ENCODE measurements at places on chromosomes 2 and 18.

- DNase-seq, result no peak
These were observed 64.1 kb upstream of the SIX3 start for GRCh38 chr2:44877417-44877816.

DNA sequence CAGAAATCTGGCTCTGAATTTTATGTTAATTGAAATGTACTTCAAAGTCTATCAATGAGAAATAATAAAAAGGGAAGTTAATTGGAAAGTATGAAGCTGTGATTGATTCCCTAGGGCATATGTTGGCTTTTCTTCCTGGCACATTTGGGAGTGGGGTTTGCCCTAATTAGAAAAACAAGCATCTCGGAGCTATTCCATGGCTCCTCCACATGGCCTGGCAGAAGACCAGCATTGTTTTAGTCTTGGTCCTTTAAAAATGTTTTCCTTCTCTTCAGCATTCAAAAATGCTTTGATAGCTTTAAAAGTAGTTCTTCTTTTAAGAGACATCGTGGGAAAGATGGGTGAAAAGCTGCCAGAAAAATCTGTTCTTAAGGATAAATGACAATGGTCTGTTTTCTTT is 445.5 kb upstream of the PKDCC start:
- DNase-seq, result no peak

GRCh38 chr18:47632970-47633635 is 297.4 kb downstream of the SMAD2 start:
- no peak for DNase-seq

DNA sequence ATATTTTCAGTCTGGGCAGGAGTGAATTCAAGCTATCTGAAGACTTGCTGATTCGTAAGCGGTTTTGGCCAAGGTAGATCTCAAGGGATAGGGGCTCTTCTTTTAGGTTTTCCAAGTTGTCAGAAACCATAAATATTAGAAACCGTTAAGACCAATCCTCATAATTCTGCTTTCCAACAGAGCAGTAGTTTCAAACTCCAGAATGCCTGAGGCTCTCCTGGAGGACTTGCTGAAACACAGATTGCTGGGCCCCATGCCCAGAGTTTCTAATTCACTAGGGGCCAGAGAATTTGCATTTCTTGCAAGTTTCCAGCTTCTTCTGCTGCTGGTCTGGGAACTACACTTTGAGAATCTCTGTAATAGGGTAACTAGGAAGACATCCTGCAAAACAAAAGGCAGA is 1855.7 kb upstream of the CELF4 start:
- no peak for DNase-seq

GRCh38 chr2:24209389-24210105 is 34.7 kb downstream of the FAM228A start:
- DNase-seq, result no peak

GRCh38 chr2:222039821-222040220 is 259.0 kb downstream of the PAX3 start:
- DNase-seq, result no peak

DNA sequence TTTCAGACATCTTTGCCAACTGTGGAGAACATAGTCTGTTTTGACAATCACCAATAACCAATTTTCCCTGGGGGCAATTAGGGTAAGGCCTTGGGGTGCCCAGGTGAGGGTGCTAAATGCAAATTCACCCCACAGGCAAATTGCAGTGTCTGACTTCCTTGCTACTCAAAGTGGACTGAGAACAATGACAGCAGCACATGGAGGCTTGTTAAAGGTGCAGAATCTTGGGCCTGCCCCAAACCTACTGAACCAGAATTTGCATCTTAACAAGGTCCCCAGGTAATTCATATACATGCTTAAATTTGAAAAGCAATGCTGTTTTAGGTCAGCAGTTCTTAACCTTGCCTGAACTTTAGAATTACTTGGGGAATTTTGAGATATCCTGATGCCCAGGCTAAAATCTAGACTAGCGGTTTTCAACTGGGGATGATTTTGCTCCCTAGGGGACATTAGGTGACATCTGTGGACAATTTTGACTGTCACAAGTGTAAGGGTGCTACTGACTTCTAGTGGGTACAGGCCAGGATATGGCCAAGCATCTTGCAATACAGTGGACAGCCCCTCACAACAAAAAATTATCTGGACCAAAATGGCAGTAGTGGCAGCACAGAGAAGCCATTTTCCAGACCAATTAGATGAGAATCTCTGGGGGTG is 80.2 kb upstream of the GCFC2 start:
- no peak for DNase-seq

Data from AG09319 (cell line).